Effector memory CD8-positive, alpha-beta T cell (primary cell): ENCODE measurements at places on chromosomes 7 and 10.
A peak's percentile ranks its signal among the peaks of the same experiment; 100 is the strongest.

GRCh38 chr7:72336632-72337389 lies 75.3 kb downstream of the CALN1 start:
- no peak for DNase-seq

DNA sequence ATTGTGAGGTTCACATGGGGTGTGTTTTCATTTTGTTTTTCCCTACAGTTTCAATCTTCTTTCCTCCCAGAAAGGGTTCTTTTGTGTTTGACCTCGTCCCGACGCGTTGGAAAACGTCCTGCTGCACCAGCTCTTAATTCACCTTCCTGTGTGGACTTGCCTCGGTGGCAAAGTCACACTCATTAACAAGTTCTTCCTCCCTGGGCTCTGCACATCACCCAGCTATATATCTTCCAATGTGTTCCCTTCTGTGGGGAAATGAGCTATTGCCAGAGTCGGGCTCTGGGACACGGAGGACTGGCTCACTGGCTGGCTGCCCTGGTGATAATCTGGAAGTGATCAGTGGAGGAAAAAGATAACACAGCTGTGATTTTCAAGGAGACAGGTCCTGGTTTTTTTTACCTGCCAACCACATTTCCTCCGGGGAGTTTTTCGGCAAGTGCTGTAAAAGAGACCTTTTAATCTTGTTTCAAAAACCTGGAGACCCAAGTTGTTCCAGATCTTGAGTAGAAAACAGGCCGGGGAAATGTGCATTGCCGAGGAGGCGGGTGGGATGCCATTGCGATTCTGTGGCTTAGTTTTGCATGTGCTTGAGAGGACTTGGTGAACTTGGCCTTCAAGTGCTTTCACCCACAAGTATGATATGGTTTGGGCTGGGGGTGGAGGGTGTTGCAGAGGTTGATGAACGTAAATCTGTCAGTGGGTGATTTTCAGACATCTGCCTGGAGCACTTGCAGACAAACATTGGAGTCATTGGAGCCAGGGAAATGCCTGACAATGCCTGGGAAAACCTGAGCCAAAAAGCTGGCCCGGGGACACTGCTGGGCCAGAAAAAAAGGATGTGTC lies 96.5 kb upstream of the CREB5 start:
- DNase-seq: no peak

DNA sequence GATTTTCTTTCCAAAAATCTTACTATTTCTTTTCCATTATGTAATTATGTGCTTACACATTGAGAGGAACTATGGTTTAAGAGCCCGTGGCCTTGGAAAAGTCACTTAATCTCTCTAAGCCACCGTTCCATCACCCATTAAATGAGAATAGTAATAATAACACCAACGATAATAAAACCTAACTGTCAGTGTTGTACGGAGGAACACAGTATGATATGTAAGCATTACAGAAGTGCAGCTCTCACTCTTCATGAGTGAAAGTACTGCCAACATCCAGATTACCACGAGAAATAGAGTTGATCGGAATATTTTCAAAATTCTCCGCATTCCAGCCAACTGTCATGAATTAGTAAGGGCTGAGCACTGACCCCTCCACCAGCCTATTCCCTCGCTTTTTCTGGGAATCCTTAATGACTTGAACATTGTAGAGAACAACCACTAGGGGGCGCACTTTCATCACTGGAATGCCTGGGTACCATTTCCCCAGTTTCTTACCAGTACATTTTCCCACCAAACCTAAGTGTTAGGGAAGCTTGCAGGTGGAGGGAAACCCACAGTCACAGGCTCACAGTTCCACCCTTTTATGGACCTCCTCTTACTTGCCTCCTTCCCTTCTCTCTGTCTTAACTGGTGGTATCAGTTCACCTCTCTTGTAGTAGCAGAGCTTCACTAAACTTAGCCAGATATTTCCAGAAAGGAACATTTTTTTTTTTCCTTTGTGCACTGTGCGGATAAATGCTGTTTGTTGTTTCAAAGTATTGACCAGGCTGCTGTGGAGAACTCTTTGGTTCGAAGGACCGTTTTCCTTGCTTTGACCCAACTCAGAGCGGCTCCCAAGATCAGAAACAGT lies 27.8 kb downstream of the NKX2-3 start:
- peak; percentile 18 for DNase-seq

- peak; percentile 35 for DNase-seq
Measured at GRCh38 chr7:100673942-100674410, 436 bp downstream of the GNB2 start.

DNA sequence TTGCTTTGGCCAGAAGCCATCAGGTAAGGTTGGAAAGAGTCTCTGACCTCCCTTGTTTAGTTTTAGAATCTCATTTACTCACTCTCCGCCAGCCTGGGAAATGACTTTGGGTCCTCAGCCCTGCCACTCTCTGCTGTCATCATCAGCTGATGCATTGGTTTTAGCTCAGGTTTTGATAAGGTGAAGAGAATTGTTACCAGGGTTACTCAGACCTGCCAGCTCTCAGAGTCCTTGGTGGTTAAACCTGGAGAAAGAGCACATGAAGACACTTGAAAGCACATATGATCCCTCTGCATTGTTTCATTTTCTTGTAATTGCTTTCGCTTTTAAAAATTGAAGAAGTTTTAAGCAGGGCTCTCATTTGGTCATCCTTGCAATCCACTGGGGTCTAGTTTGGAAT lies 4.0 kb upstream of the CROT start:
- no peak for DNase-seq

GRCh38 chr7:91005024-91005423 lies 259.2 kb upstream of the FZD1 start:
- DNase-seq: no peak

GRCh38 chr7:64874114-64874513 lies 29.0 kb upstream of the ZNF273 start:
- no peak for DNase-seq

DNA sequence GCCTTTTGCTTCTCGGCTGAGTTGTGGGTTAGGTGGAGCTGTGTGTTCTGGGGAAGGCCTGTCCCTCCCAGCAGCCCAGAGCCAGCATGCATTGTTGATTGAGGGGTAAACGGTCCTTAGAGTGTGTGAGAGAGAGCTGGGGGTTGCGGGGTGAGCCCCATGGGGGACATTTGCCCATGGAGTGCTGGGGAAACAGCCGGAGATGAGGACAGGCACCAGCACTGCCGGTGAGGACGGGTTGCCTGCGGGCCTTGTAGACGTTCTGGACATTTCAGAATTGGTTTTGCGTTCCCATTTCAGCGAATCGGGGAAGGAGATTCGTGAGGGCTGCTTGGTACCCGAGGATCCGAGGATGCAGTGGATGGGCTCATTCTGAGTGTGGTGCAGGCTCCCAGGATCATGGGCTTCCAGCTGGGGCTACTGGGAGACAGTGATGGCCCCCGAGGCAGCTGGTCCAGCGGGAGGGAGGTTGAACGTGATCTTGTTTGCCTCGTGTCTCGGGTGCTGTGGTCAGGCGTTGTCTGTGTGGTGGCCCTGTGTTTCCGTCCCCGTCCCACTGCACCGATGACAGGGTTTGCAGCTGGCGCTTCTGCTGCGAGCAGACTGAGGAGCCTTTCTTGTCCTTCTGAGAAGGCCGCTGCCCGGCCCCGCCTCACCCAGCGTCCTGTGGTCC lies 113.9 kb downstream of the CYTH3 start:
- DNase-seq: no peak

DNA sequence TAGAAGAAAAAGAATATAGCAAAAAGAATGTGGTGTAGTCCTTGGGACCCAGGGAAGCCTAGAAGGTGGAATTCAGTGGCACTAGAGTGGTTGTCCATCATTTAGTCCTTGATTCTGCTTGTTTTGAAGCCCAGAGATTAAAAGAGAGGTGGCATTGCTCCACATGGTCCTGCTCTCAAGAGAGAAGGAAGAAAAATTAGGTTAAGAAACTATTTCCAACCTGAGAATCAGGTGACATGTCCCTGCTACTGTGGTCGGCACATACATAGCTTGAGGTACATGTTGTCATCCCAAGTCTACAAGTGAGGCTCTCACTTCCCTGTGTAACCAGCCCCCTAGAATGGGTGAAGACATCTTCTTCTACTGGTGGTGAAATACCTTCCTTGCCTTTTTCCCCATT lies at the start of gene OR9A2:
OR9A2 (minus strand) TSS at position 101 of the 400 bp plus-strand sequence; CDS start at position 101, 0 bp downstream.
- DNase-seq: no peak

DNA sequence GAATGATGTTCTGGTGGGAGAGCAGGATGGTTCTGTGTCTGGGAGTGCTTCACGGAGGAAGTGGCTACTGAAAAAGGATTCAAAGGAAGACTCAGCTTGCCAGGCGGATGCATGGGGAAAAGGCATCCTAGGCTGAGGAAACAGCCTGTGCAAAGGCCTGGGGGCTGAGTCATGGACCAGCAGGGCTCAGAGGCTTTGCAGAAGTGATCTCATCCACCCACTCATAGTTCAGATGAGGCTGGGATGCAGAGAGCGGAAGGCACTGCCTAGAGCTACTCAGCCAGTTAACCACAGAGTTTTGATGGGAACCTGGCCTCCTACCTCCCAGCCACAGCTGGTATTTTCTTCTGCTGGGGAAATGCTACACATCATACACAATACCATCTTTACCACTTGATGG lies 15.8 kb upstream of the ADAMTS14 start:
- DNase-seq: no peak

DNA sequence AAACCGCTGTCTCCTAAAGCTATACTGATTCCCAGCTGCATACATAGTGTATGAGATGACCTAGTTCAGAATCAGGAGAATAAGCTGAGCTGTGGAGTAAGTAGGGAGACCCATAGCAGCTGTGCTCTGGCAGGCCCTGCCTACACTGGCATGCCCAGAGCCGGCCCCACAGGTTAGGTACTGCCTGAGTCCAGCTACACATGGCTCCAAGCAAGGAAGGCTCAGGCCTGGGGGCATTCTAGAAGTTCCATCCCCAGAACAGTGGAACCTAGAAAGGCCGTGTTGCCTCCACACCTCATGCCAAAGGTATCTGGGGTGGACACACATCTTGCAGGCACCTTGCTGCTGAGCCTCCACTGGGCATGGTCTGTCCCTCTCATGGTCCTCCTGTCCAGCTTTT lies 195.7 kb upstream of the CDCA7L start:
- no peak for DNase-seq

DNA sequence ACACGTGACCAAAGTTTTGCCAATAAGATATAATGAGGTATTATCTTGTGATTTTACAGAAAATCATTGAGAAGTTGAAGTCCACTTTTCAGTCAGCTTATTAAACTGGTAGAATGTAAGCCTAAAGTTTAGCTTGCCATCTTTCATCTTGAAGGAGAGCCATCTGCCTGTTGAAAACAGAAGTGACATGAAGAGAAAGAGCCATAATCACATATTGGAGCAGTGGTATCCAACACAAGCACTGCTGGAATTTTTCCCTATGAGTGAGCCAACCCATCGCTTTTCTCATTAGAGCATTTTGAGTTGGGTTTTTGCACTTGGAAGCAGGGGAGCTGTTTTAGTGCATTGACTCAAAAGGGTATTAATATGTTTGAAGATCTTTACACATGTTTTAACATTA lies 117.6 kb upstream of the FERD3L start:
- no peak for DNase-seq

GRCh38 chr10:69747179-69747578 lies 54.5 kb upstream of the COL13A1 start:
- DNase-seq: no peak

DNA sequence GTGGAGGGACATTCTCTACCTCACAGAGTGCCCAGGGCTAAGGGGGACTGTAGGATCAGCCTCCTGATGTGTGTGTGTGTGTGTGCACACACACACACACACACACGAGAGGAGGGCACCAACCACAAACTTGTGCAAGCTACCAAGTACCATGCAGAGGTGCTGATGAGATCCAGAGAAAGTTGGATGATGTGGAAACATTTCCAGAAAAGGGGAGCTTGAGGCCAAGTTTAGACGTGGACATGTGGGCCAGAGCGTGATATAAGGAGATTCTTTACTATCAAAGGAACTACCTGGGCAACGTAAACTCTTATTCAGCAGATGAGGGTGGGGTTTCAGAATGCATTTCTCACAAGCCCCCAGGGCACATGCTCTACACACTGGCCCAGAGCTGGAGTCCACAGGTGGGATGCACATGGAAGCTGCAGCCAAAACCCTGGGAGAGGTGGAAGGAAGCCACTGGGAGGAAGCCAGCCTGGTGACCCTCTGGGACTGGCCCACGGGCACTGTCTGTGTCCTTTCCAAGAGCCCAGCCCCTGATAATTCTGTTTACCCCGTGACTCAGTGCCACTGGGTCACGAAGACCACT lies 53.5 kb downstream of the DLG5 start:
- DNase-seq: no peak

GRCh38 chr7:76509931-76510877 lies at the start of gene UPK3B:
UPK3B (plus strand) TSS chr7:76510552; CDS start chr7:76510653, 101 bp downstream.
- DNase-seq: no peak

DNA sequence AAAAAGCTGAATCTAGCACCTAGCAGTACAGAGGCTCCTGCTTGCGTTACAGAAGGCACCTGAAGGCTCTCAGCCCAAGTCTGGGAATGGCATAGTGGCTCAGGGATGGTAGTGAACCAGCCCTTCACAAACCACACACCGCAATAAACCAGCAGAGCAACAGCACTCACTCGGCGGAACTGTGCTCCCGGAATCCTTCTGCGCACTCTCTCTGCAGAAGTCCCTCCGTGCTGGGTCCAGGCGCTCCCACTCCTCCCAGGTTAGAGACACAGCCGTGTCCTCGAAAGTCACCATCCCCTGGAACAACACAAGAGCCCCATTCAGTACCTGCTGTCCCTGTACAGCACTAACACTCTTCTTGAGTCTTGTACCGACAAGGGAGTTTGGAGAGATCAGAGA lies 1.5 kb downstream of the ZNF394 start:
- DNase-seq: no peak

DNA sequence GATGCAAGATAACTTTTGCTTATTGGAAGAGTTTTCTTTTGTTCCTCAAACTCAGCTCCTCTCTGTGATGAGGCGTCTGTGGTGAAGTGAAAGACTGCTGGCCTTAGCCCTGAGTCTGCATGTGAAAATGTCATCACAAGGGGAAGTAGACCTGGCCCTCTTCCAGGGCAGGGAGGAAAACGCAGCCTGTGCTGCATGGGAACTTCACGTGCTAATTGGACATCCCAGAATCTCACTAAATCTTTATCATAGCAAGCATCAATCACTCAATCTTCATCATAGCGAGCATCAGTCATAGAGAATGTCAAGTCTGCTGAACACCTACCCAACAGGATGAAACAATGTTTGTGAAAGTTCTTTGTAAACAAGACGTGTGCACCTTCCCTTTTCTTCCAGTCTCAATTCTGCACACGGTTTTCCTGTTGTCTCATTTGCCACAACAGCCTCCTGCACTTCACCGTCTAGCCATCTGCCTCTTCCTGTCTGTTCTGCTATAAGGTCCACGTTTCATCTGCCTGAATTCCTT lies 314.6 kb downstream of the FRMD4A start:
- DNase-seq: no peak

GRCh38 chr10:103397191-103397825 lies 882 bp downstream of the PDCD11 start:
- no peak for DNase-seq
